ENCODE measurements at places on chromosomes 13 and 19.

DNA sequence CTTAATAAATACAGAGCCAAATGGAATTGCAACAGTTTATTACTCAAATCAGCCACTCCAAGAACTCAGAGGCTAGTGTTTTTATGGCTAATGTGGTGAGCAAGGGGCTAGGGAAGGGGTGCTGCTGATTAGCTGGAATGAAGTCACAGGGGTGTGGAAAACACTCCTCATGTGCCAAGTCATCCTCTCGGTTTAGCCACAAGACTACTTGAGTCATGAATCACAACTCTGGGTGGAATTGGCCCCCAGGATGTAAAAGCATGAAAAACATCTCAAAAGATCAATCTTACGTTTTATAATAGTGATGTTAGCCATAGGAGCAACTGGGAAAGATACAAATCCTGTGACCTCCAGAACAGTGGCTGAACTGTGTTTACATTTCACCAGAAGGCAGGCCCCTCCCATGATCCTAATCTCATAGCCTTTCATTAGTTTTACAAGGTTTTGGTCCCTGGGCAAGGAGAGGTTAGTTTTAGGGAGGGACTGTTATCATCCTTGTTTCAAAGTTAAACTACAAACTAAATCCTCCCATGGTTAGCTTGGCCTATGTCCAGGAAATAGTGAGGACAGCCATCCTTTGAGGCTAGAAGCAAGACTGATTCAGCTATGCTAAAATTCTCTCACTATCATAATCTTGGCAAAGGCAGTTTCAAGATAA lies 2020.1 kb upstream of the PCDH20 start:
- no peak for DNase-seq

DNA sequence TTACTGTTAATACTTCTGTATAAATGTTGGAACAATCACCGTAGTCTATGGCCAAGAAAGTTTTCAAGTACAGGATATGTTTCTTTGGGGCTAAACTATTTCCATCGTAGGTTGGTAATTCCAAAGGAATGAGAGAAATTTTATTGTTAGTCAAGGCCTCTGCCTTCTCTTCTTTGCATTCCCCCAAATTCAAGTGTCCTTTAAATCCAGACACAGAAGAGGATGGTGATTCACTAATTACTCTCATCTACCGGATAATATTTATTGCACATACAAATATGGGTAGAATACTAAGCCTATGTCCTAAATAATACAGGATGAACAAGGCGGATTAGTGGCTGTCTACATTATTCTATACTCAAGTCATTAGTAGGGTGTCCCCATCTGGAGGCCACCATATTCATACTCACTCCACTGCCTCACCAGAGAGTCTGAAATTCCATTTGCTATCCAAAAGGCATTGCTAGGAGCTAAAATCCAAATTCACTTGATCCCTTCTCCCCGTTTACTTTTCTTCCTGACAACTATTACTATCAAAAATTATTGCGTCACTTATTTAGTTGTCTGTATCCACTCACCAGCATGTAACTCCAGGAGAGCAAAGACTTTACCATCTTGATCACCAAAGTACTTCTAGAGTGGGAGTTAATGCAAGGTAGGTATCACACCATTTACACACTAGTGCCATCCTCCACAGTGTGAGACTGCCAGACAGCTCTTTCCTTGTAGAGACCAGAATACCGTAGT lies 82.4 kb upstream of the SGCG start:
- DNase-seq, result no peak

DNA sequence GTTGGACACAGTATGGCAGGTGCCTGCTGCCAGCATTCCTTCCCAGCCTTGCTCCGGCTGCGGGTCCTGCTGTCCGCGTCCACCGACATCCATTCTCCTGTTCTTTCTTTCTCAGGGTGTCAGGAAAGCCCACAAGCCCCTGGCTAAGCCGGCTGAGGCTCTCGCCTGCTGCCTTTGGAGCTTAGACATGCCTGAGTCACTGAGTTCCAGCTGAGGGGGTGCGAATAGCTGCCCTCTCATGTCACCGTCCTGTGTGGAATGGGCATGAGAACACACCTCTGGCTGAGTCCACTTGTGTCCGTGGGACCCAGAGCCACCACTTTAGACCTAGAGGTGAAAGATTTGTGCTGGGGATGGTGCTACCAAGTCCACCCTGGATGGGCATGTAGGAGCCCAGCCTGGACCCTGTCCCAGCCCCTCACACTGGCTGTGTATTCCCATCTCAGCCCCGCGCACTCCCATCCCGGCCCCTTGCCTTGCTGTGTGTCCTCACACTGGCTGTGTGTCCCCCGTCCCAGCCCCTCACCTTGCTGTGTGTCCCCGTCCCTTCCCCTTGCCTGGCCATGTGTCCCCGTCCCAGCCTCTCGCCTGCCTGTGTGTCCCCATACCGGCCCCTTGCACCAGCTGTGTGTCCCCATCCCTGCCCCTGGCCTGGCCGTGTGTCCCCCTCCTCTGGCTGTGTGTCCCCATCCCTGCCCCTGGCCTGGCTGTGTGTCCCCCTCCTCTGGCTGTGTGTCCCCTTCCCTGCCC lies 24.6 kb upstream of the IRS2 start:
- no peak for DNase-seq

DNA sequence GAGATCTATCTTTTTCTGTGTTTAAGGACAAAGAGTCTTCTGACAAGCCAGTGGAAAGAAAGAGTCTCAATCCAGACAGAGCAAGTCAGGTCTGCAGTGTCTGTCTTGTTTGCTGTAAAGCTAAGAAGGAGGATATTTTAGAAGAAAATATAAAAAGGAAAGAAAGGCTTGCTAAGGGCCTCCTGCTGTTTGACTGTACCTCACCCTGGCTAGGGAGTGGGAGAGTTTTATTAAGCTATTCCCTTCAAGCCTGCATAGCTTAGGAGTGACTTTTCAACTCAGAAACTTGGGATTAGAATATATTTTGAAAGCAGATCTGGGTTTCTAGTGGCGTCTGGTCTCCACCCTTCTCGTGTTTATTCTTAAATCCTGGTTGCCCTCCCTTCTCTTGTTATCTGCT lies 460.0 kb downstream of the COG6 start:
- no peak for DNase-seq

GRCh38 chr19:42069619-42070351 lies at the start of gene GRIK5:
Gene GRIK5 (minus strand): TSS chr19:42070206. CDS start chr19:42065770, 4,436 bp downstream.
- no peak for DNase-seq

GRCh38 chr13:73228546-73228945 lies 169.7 kb downstream of the KLF5 start:
- DNase-seq, result no peak

DNA sequence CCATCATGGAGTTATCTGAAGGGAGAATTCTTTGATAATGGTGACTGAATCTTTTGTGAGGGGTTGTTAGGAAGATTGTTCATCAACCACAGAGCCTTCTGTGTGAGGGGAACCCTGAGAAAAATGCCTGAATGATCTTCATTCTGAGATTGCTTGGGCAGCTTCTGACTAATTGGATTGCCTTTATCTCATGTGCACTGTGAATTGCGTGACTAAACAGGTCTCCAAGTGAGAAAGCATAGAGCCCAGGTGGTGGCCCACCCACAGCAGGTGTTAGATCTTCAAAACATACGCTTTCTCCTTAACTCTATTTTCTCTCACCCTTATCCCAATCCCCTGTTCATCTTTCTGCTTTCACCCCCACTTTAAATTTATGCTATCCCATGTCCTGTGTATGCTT lies 58.3 kb downstream of the DOCK9 start:
- DNase-seq, result no peak

- no peak for DNase-seq
Measured at GRCh38 chr19:43148233-43148632, 38.1 kb downstream of the PSG5 start.

- peak; percentile 10 for DNase-seq
Measured at GRCh38 chr13:114025405-114025713, 51.5 kb upstream of the C13orf46 start.

DNA sequence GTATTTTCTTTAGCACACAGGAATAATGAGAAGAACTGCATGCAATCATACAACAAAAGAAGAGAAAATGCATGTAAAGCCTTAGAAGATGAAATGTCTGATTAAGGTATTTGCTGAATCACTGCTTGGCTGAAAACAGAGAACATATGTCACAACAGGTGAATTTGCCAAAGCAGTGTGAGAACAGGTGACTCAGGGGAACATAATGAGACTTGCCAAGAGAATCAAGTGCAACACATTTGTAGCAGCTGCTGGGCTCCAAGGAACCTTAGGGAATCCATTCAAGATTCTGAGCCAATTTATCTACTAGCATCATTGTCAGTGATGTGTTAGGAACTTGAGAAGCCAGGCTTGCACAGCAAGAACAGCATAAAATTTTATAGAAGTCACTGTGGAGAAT lies 273.1 kb downstream of the PCDH20 start:
- DNase-seq, result no peak

Measured in psoas muscle (tissue), 8 donors.